ENCODE measurements at places on chromosomes 2 and 18.

GRCh38 chr18:74146756-74147155 is 878 bp downstream of the FBXO15 start:
- DNase-seq, result no peak

GRCh38 chr18:267380-267687 is 513 bp downstream of the THOC1 start:
- DNase-seq, result no peak

- DNase-seq, result no peak
Measured at GRCh38 chr2:187900021-187900420, 345.8 kb upstream of the TFPI start.

- no peak for DNase-seq
Measured at GRCh38 chr2:149200109-149200520, 130.3 kb upstream of the LYPD6 start.

GRCh38 chr2:457792-458424 is 170.0 kb upstream of the ALKAL2 start:
- DNase-seq, result no peak

DNA sequence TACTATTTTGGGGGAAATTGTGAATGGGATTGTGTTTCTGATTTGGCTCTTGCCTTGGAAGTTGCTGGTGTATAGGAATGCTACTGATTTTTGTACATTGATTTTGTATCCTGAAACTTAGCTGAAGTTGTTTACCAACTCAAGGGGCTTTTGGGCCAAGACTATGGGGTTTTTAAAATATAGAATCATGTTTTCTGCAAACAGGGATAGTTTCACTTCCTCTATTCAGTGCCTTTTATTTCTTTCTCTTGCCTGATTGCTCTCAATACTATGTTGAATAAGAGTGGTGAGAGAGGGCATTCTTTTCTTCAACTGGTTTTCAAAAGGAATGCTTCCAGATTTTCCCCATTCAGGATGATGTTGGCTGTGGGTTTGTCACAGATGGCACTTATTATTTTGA is 1383.8 kb upstream of the ACVR2A start:
- no peak for DNase-seq

DNA sequence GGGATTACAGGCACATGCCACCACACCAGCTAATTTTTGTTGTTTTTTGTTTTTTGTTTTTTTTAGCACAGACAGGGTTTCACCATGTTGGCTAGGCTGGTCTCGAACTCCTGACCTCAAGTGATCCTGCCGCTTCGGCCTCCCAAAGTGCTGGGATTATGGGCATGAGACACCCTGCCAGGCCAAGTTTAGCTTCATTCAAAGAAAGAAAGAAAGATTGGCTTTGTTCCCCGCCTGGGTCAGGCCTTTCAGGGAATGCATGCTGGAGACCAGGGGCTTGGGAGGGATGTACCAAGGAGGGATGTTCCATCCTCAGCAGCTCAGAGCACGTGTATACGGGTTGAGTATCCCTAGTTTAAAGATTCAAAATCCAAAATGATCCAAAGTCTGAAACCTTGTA is 283.0 kb downstream of the ALPK2 start:
- DNase-seq, result no peak

Measured in NCI-H460 (cell line).